ENCODE measurements at places on chromosomes 7 and 10. TPM values are rescaled to one million over a fixed set of nuclear protein-coding genes. Genes with fewer than 3 reads are reported as not detected.

DNA sequence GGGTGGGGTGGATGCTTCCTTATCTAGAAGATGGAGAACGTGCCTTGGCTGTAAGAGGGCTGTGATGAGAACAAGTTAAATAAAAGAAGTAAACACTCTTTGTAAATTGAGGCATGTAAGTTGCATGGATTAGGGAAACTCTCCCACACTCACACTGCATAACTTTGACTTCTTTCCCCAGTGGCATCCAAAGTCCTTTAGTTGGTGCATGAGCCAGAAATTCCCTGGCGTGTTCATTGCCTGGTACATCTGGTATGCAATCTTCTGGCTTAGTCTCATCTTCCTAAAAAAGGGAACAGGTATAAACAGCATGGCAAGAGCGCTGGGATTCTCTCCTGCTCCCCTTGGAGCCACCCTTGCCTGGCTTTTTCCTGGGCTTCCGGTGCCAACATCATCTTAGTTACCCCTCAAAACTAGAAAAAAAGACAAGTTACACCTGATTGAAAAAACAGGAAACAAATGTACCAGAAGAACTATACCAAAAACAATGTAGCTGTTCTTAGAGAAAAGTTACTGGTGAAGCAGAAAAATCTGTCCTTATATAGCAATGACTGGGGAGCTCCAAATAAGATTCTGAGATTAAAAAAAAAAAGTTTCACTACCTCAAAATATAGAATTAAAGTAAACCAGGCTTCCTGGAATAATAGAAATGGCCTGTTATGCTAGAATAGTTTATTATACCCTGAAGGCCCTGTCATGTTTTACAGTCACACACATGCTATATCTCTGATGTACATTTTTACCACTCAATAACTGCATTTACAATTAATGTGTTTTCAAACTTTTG, 9.9 kb downstream of the RP9 start:
- H3K4me1 ChIP-seq = no peaks in the 10 kb centered on the region
- H3K4me3 ChIP-seq = no peak overlapping the region
- no peak for DNase-seq
- H3K27me3 ChIP-seq = no peaks in the 10 kb centered on the region

DNA sequence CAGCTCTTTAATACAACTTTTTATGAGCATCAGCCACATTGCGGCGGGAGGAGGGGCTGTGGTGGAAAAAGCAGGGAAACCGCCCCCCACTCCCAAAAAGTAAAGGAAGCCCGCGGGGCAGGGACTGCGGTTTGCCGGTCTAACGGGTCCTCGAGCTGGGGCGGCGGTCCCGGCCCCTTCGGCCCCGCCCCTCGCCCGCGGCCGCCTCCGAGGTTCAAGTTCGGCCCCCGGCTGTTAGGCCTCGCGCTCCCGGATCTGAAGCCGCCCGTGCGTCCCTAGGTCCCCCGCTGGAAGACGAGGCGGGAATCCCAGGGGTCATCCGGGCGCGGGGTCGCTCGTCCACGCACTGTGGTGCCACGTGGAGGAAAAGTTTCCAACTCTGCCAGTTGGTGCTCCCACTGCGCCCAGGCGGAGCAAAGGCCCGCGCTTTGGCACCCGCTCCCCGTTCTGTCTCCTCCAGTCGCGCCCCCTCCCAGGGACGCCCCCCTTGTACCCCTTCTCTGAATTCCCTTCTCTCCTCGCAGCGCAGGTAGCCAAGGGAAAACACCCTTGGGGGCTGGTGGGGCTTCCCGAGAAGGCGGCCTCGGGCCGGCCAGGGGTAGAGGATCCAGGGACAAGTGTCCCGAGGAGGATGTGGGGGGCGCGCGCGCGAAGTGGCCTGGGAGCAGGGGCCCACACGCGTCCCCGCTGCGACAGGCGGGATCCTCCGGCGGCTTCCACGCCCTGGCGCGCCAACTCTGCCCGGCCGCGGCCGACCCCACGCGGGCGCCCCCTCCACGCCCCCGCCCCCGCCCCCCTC, 798 bp upstream of the AUTS2 start:
- no peaks in the 10 kb centered on the region for H3K4me1 ChIP-seq
- DNase-seq = no peak
- no peak overlapping the region for H3K27ac ChIP-seq
- H3K4me3 ChIP-seq = no peak overlapping the region
- H3K27me3 ChIP-seq = no peaks in the 10 kb centered on the region

The CFAP70 gene
- 1.9 TPM for total RNA-seq

- no peak overlapping the region for H3K27ac ChIP-seq
- H3K4me3 ChIP-seq = no peak overlapping the region
- peaks cover 9% of the 10 kb centered on the region for H3K4me1 ChIP-seq
- peaks cover 8% of the 10 kb centered on the region for H3K27me3 ChIP-seq
- no peaks in the 10 kb centered on the region for H3K36me3 ChIP-seq
- DNase-seq = no peak
Observed at GRCh38 chr7:34041707-34042106, 136.4 kb downstream of the BMPER start.

The C10orf53 gene
- not detected for total RNA-seq

The PNLIPRP1 gene
- total RNA-seq = not detected

The DLX5 gene
- not detected for total RNA-seq

The POLR2J3 gene
- 48.3 TPM for total RNA-seq

GRCh38 chr7:135235841-135236240, 2.2 kb downstream of the STRA8 start:
- peaks cover 14% of the 10 kb centered on the region for H3K4me1 ChIP-seq
- H3K36me3 ChIP-seq = no peaks in the 10 kb centered on the region
- no peak overlapping the region for H3K4me3 ChIP-seq
- H3K27me3 ChIP-seq = no peaks in the 10 kb centered on the region

The TAF5 gene
- total RNA-seq = 2.5 TPM

DNA sequence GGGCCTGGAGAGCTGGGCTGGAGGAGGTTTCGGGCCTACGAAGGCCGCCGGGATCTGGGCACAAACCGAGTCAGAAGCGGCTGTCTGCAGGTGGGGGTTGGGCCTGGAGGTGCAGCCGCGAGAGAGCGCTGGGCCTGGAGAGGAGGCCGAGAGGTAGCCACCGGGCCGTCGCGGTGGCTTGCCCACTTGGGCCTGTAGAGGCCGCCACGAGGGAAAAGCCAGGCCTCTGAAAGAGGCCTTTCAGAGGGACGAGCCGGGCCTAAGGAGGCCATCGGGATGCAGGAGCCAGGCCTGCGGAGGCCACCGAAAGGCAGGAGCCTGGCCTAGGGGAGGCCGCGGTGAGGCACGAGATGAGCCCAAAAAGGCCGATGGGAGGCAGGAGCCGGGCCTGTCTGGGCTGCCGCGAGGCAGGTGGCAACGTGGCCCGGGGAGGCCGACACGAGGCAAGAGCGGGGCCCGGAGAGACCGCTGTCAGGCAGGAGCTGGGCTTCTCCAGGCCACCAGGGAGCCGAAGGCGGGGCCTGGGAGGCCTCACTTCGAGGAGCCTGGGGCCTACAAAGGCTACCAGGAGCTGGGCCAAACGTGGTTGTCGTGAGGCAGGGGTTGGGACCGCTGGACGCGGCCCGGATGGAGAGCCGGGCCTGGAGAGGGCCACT, 25.6 kb downstream of the MDH2 start:
- H3K4me3 ChIP-seq = no peak overlapping the region
- no peak overlapping the region for H3K27ac ChIP-seq
- DNase-seq = no peak
- no peaks in the 10 kb centered on the region for H3K36me3 ChIP-seq
- no peaks in the 10 kb centered on the region for H3K4me1 ChIP-seq

The CLCN1 gene
- total RNA-seq = 0.34 TPM

DNA sequence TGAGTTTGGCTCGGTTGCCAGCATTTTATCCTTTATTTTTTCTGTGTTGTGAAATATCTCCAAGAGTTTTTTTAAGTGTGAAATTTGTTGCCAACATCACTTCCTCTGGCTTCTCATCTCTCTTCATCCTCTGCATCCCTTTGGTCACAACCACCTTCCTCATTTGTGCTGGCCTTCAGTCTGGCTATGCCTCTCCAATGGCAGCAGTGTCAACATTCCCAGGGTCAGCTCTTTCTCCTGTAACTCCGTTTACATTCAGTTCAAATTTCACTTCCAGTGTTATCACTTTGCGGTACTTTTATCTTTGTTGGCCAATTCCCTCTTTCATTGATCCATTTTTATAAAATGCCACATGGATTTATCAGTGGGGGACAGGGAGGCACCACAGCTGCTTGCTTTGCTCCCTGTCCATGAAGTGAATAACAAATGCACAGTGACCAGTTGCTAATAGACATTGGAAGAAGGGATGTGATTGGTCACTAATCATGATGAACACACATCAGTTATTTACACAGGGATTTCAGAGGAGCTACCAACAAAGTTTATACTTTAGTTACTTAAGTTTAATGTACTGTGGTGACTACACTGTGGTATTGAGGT, 311.4 kb upstream of the LRGUK start:
- peaks cover 10% of the 10 kb centered on the region for H3K4me1 ChIP-seq
- no peaks in the 10 kb centered on the region for H3K27me3 ChIP-seq
- peak overlapping the region; percentile 28 for H3K27ac ChIP-seq
- no peaks in the 10 kb centered on the region for H3K36me3 ChIP-seq
- no peak overlapping the region for H3K4me3 ChIP-seq

- H3K27ac ChIP-seq = no peak overlapping the region
- peaks cover 3% of the 10 kb centered on the region for H3K4me1 ChIP-seq
- H3K36me3 ChIP-seq = no peaks in the 10 kb centered on the region
- DNase-seq = no peak
Observed at GRCh38 chr7:126569402-126569801, 683.3 kb downstream of the GRM8 start.

GRCh38 chr7:101630591-101630990, 1.5 kb upstream of the MYL10 start:
- no peak overlapping the region for H3K27ac ChIP-seq
- H3K27me3 ChIP-seq = peaks cover 17% of the 10 kb centered on the region
- no peak overlapping the region for H3K4me3 ChIP-seq
- H3K36me3 ChIP-seq = no peaks in the 10 kb centered on the region
- no peak for DNase-seq
- no peaks in the 10 kb centered on the region for H3K4me1 ChIP-seq

DNA sequence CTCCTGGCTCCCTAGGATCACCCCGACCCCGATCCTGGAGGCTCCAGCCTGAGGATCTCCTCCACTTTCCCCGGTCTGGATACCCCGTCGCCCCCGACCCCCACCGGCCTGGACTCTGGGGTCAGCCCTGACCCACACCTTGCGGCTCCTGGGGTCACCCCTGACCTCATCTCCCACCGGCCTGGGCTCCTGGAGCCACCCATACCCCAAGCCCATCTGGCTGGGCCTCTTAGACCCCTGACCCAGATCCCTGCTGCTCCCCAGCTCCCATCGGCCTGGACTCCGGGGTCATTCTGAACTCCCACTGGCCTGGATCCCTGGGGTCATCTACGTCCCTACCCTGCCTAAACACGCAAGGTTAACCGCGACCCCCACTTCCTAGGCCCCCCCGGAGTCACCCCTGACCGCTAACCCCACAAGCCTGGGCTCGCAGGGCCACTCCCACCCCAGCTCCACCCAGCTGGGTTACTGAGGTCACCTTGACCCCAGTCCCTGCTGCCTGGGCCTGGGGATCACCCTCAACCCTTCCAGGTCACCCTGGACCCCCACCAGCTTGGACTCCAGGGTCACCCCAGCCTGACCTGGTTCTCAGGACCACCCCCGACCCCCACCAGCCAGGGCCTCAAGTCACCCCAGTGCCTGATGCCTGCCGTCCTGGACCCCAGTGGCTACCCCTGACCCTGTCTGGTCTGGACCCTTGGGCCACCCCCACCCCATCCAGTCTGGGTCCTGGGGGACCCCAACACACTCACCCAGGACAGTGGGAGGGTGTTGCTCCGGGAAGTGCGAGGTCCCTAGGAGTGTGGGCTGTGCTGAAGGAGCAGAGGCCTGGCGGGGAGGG, 1.2 kb downstream of the FOXK1 start:
- H3K36me3 ChIP-seq = peaks cover 28% of the 10 kb centered on the region
- H3K27me3 ChIP-seq = peaks cover 13% of the 10 kb centered on the region
- peak overlapping the region; percentile 82 for H3K4me3 ChIP-seq
- H3K27ac ChIP-seq = peak overlapping the region; percentile 89

DNA sequence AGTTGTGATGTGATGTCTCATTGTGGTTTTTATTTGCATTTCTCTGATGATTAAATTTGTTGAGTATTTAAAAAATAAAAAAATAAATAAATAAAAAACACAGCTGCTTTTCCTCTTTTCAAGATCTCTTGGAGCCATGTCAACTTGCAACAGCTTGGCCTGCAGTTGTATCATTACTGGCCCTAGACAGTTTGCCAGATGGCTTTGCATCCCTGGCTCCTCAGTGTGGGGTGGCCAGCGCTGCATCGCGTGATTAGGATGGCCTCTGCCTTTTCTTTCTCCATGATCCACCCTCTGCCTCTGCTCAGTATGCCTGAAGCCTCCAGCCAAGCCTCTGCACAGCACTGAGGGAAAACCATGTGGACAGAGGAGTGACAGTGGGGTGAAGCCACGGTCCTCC, 96.8 kb downstream of the PPP1R3C start:
- H3K27me3 ChIP-seq = peaks cover 13% of the 10 kb centered on the region
- H3K36me3 ChIP-seq = no peaks in the 10 kb centered on the region
- H3K27ac ChIP-seq = no peak overlapping the region
- no peak overlapping the region for H3K4me3 ChIP-seq

DNA sequence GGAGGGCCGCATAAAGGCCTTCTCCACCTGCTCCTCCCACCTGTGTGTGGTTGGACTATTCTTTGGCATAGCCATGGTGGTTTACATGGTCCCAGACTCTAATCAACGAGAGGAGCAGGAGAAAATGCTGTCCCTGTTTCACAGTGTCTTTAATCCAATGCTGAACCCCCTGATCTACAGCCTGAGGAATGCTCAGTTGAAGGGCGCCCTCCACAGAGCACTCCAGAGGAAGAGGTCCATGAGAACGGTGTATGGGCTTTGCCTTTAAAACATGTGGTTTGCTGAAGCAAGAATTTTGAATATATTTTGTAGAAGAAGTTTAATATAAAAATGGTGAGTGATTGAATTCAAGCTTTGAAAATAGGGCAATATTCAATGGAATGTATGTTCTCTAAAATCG, 889 bp downstream of the OR2A2 start:
- H3K4me1 ChIP-seq = no peaks in the 10 kb centered on the region
- no peak overlapping the region for H3K27ac ChIP-seq
- H3K36me3 ChIP-seq = no peaks in the 10 kb centered on the region
- no peak overlapping the region for H3K4me3 ChIP-seq
- H3K27me3 ChIP-seq = no peaks in the 10 kb centered on the region

DNA sequence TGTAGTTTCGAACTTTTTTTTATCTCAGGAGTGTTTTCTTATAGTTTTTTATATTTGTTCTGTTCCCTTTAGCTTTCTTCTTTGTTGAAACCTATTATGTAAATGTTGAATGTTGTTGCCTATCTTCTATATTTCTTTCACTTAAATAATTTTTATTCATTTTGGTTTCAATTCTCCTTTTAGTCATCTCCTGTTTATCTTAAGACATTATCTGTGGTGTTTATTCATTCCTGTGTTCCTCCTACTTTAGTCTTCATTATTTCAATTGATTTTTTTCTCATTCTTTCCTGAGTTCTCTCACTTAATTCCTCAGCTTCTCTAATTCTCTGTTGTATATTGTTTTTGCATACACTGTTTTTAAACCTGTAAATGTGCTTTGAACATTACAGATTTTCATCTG, 64.1 kb downstream of the XPNPEP1 start:
- no peak overlapping the region for H3K27ac ChIP-seq
- H3K27me3 ChIP-seq = no peaks in the 10 kb centered on the region
- no peak overlapping the region for H3K4me3 ChIP-seq

GRCh38 chr7:45068236-45069023, 20.3 kb downstream of the NACAD start:
- DNase-seq = no peak
- H3K4me3 ChIP-seq = no peak overlapping the region
- H3K27ac ChIP-seq = no peak overlapping the region
- H3K36me3 ChIP-seq = peaks cover 6% of the 10 kb centered on the region
- no peaks in the 10 kb centered on the region for H3K27me3 ChIP-seq

The TDRD1 gene
- not detected for total RNA-seq

The CLRN3 gene
- 0.52 TPM for total RNA-seq
